ENCODE measurements at places on chromosomes 6 and 20. TPM values are rescaled to one million over a fixed set of nuclear protein-coding genes. Genes with fewer than 3 reads are reported as not detected.
A peak's percentile ranks its signal among the peaks of the same experiment; 100 is the strongest.

GRCh38 chr20:13611611-13612125 is 27.1 kb downstream of the TASP1 start:
- DNase-seq: no peak

TTLL9 gene
- 0.34 TPM for total RNA-seq

GRCh38 chr6:157505912-157506491 is 125.0 kb downstream of the ZDHHC14 start:
- no peak for DNase-seq

DNA sequence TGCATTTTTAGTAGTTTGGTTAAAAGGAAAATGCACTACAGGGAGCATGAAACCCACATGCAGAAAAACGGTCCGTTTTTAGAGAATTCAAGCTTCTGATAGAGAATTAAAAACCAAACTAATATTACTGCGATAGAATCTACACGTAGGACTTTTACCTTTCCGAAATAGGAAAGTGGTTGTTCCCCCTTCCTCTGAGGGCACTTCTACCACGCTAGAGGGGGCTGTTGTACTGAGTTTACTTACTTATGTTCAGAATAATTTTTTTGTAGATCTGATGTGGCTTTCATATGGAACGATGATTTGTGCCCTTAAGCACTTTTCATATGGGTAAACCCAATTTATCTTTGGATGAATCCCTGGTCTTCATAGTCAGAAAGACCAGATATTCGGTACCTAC is 264.3 kb upstream of the PLN start:
- DNase-seq: peak; percentile 70

MYCT1 gene
- not detected for total RNA-seq

DNA sequence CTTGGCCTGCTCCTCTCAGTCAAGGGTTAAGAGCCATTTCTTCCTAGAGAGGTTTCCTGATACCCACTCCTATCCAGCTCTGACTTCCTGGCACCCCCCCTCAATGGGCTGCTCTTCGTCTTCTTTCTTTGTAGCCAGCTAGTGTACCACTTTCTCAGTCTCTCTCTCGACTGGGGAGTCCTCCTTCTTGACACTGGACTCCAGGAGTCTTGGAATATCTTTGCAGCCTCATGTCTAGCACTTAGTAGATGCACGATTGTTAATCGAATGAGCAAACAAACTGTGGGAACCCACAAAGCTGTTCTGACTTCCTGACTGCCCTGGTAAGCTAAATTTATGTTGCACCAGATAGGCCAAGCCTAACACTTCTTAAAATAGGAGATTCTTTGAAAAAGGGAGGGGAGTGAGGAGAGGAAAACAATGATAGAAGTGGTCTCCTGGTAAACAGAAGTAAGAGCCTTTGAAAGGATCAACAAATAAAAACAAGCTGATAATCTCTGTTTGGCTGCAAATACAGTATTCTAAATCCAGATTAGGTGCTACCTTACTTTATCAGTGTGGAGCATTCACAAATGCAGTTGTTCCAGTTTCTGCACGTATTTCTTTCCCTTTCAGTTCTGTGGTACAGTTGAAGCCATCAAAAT is 160.1 kb upstream of the CITED2 start:
- DNase-seq: no peak

TNF gene
- 0.19 TPM for total RNA-seq

GRCh38 chr6:108875161-108875555 is 26.9 kb downstream of the ARMC2 start:
- DNase-seq: no peak

DNA sequence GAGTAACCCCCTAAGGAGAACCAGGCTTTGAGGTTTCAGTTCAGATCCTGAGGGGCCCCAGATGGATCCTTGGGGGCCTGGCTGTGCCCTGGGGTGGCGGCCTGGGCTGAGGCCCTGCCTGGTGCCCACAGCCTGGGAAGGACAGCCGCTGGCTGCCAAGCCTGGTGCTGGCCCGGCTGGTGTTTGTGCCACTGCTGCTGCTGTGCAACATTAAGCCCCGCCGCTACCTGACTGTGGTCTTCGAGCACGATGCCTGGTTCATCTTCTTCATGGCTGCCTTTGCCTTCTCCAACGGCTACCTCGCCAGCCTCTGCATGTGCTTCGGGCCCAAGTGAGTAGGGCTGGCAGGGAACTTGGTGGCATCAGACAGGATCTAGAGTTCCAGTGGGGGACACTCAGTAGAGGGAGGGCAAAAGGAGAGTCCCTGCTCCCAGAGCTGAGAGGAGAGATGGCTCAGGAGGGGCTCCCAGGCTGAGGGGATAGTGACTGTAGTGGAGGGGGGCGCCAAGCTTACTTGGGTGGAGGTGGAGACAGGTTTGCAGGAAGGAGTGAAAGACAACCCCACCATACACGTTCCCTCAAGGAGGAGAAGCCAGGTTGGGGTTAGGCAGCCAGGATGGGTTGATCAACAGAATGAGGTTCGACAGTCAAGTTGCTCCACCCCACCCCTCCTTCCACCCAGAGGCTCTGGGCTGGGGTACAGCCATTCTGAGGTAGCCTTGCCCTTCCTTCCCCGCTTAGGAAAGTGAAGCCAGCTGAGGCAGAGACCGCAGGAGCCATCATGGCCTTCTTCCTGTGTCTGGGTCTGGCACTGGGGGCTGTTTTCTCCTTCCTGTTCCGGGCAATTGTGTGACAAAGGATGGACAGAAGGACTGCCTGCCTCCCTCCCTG is 9.5 kb downstream of the SLC29A1 start:
- DNase-seq: no peak

DNA sequence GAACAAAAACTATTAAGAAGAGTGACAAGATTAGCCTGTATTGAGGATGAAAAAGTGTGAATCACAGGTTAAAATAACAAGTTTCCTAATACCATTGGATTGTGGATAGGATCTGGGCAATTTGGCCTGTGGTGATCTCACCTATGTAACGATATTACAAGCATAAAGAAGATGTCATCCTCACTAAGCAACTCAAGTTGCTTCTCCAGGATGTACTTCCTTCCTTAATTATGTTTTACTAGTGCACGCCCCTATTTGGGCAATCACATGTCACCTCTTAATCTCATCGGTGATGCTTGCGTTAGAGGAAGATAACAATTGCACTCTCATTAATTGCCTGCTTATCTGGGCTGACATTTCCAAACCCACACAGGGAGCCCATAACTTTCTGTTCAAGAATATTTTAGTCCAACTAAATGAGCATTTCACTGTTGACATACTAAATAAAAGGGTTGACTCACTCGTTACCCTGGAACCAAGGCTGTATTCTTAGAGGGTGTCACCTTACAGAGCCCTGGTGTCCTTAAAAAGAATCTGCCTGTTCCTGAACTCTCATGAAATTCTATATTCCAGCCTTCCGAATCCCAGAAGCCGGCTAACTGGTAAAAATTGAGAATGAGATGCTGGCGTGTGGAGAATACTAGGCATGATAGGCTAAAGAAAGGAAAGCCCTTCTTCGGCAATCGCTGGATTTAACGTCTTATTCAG is 88.2 kb upstream of the ATXN1 start:
- no peak for DNase-seq

- DNase-seq: no peak
These were observed 36.9 kb downstream of the ASXL1 start for GRCh38 chr20:32395066-32395465.

- peak; percentile 30 for DNase-seq
These were observed 187.7 kb upstream of the PRSS16 start for GRCh38 chr6:27059621-27060425.

DNA sequence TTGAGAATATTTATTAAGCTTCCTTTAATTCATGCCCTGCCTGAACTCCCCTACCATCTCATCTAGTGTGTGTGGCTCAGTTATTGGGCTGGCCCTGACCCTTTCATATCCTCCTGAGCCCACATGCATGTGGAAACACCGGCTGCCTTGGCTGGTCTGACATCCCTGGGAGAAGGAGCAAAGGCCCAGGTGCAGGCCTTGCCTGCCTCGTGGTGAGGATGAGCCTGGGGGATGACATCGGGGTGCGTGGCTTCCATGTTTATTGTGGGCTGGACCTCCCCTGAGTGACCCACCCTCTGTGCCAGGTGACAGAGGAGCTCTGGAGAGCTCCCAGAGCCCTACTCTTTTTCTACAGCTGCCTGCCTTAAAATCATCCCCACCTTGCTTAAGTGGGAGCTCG is 69.1 kb downstream of the FOXA2 start:
- no peak for DNase-seq

KHDC1L gene
- 1.9 TPM for total RNA-seq

Measured in neural progenitor cell (in vitro differentiated cells).